Activated naive CD4-positive, alpha-beta T cell treated with anti-CD3 and anti-CD28 coated beads for 36 hours (primary cell): ENCODE measurements at places on chromosomes 16 and 17. TPM values are rescaled to one million over a fixed set of nuclear protein-coding genes. Genes with fewer than 3 reads are reported as not detected.

PSMC3IP gene
- 42.2 TPM for total RNA-seq

DNA sequence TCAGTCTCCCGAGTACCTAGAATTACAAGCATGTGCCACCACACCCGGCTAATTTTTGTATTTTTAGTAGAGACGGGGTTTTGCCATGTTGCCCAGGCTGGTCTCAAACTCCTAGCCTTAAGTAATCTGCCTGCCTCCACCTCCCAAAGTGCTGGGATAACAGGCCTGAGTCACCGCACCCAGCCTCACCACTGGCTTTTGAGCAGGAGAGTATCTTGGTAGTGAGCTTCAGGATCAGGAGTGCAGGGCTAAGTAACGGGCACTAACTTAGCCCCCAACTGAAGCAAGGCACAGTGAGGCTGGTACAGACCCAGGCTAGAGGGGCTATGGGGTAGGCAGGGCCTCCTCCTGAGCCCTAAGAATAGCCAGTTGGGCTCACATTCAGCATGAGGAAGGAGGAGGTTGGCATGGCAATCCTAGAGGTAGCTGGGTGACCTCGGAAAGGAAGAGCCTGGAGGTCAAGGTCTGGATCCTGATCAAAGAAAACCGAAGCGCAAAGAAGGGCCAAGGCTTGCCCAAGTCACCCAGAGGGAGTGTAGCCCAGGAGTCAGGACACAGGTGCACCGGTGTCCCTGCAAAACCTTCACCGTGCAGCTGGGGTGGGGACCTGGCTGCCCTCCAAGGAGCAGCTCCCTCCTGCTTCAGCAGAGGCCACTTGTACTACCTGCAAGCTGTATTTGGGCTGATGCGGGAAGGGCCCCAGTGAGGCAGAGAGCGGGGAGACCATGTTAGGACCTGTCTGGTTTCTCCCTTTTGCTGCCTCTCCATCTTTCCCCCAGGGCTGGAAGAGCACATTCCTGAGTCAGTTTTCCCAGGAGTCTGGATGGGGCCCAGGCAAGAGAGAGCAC is 1.3 kb upstream of the ADGRG5 start:
- no peaks in the 10 kb centered on the region for H3K27me3 ChIP-seq
- H3K4me3 ChIP-seq, result no peak overlapping the region
- no peaks in the 10 kb centered on the region for H3K36me3 ChIP-seq
- H3K4me1 ChIP-seq, result peaks cover 61% of the 10 kb centered on the region
- H3K27ac ChIP-seq, result no peak overlapping the region

- H3K27ac ChIP-seq, result no peak overlapping the region
- DNase-seq, result no peak
These were observed 77.2 kb upstream of the TNRC6A start for GRCh38 chr16:24652209-24652712.

DNA sequence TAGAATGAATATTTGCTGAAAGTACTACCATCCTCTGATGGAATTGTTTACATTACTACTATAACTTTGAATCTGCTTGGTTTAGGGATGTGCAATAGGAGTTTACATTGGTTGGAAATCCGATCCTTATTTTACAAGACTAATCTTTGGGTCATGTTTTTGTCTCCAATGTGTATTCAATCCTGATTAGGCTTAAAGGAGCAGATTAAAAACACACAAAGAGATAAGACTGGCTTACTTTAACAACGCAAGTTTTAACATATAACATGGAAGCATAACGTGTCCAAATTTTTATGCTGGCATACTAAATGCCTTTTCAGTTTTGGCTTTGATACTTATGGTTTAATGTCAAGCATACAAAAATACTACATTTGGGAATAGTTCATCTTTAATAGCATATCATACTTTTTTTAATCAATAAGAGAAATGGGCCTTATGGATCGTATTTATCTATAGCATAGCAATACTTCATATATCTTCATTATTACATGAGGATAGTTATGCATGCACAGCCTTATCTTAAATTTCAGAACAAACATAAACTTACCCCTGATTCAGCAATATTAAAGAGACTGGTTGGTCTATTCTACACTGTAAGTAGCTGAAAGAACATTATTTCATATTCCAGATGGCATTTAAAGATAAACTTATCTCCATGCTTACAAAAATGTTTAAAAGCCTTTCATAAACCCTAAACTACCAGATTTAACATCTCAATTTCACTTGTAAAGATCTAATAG is 69.9 kb upstream of the NACA2 start:
- no peaks in the 10 kb centered on the region for H3K4me1 ChIP-seq
- DNase-seq, result no peak
- H3K27ac ChIP-seq, result no peak overlapping the region
- H3K27me3 ChIP-seq, result peaks cover 13% of the 10 kb centered on the region
- H3K4me3 ChIP-seq, result no peak overlapping the region

DNA sequence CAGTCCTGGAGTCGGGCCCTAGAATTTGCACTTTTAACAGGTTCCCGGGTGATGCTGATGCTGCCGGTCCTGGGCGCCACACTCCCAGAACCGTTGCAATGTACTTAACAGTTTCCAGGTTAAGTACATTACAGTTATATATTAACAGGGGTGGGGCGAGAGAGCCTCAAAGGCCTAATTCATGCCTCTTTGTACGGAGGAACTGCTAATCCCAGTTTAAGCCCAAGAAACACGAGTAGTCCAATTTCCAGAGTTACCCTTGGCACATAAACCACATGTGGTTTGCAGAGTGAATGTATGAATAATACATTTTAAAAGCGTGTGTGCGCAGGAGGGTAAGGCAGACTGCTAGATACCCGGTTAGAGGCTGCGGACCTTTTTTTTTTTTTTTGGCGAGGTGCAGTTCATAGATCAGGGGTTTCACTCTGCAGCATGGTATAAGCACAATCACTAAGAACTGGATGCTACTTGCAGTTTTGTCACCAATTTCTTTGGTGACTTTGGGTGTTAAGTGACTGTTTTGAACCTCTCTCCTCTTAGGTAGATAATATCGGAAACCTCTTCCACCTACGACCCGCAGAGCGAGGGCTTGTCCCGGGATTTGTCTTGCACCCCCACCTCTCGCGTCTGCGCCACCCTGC is 713 bp downstream of the COX11 start:
- no peaks in the 10 kb centered on the region for H3K36me3 ChIP-seq
- H3K27me3 ChIP-seq, result no peaks in the 10 kb centered on the region
- H3K27ac ChIP-seq, result no peak overlapping the region

- H3K4me3 ChIP-seq, result no peak overlapping the region
- H3K27ac ChIP-seq, result no peak overlapping the region
- DNase-seq, result no peak
- H3K4me1 ChIP-seq, result peaks cover 5% of the 10 kb centered on the region
These were observed 31.5 kb downstream of the NEUROD2 start for GRCh38 chr17:39576187-39576586.
